ENCODE measurements at places on chromosomes 2 and 18.

DNA sequence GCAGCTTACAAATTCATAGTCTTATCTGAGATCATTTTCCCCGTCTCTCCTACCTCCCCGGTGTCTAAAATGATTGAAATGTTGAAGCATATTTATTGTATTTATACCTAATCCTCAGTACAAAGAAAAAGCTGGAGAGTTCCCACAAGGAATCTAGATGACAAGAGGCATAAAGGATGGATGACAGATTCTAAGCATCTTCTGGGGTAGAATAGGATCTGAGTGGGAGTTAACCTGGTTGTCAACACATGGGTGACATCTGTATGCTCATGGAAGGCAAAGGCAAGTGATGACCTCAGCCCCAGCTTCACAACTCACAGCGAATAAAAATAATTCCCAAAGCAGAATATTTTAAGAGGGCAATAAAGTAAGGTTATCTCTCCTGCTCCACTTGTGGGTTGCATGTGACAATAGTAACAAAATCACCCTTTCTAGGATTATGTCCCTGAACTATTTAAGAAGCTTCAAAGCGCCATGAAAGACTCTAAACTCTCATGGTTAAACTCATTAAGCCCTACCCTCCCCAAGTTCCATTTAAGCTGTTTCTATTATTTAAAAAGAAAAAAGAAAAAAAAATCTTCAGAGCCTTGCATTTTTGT is 32.2 kb downstream of the SGPP2 start:
- no peak for DNase-seq

GRCh38 chr2:224645722-224646121 is 60.6 kb upstream of the CUL3 start:
- no peak for DNase-seq

DNA sequence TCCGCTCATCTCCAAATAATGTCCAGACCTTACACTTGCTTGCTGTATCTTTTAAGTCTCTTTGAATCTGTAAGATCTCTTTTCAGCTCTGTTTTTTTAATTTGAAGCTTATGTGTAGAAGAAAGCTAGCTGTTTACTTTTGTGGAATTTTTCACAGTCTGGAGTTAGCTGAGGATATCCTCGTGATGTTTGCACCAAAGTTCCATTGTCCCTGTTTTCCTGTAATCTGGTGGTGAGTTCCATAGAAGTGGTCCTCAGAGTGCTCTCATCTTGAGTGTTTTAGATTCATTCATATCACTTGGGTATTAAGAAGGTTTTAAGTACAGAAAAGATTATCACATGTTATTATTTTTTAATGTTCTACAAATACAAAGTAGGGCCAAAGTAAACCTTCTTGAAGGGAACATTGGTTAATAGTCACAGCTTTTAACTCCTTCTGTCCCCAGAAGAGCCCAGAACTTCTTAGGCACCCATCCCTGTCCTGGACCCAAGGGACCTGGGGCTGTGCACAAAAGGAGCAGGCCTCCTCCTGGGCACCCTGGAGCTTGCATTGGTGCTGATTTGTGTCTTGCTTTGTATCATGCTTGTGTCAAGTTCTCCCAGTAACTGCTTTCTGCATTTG is 15.0 kb downstream of the MLPH start:
- no peak for DNase-seq

GRCh38 chr2:101047075-101047766 is 45.1 kb downstream of the RPL31 start:
- DNase-seq = no peak

- DNase-seq = no peak
These were observed 621.8 kb downstream of the LRP1B start for GRCh38 chr2:141508806-141509595.

GRCh38 chr18:2423761-2424160 is 147.5 kb downstream of the METTL4 start:
- no peak for DNase-seq
